ENCODE measurements at places on chromosomes 13 and 19.
A peak's percentile ranks its signal among the peaks of the same experiment; 100 is the strongest.

DNA sequence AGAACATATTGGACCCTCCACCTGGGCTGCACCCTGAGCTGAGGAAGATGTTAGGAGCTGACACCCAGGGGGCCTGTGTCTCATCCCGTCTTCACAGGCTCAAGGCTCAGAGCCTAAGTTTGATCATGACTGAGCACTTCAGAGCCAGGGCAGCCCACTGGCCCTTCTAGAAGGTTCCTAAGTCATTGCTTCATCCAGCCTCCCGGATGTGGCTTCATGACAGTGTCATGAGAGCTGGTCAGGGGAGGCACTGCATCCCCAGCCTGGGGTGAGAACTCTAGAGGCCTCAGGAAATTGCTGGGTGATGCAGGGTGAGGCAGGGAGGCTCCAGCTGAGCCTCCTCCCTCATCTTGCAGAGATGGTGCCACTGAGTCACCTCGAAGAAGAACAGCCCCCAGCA is 24.9 kb upstream of the PIK3R2 start:
- DNase-seq = peak; percentile 23

GRCh38 chr19:54391589-54392061 is 23.6 kb upstream of the TTYH1 start:
- peak; percentile 53 for DNase-seq

- DNase-seq = no peak
These were observed 1556.6 kb upstream of the PRR20A start for GRCh38 chr13:55583953-55584593.

GRCh38 chr13:77298426-77298825 is 28.5 kb downstream of the MYCBP2 start:
- DNase-seq = peak; percentile 70

DNA sequence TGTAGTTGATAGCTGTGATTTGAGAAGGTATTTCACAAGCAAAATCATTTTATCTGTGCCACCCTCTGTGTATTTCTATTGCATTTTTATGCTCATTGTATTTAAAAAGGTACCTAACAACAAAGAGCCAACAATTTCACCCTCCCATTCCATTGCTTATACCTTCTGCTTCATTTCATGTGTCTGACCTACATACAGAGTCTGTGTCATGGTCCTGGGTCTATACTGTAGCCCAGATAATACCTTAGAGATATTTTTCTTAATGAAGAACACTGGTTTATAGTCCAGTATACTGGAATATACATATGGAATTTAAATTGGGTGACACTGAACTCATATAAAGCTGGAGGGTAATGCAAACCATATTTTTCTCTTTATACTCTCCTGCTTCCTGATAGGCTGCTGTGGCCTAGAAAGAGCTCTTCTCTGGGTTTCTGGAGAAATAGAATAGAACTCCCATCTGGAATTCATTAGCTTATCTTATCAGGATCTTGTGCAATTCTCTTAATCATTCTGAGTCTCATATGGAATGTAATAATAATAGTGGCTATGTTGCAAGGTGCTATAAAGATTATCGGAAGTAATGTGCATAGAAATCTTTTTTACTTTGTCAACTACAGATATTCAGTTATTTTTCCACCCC is 31.8 kb upstream of the SPART start:
- DNase-seq = no peak

- DNase-seq = no peak
These were observed 738.5 kb downstream of the DIAPH3 start for GRCh38 chr13:59425211-59425741.

GRCh38 chr13:42380420-42381164 is 108.6 kb downstream of the AKAP11 start:
- no peak for DNase-seq

DNA sequence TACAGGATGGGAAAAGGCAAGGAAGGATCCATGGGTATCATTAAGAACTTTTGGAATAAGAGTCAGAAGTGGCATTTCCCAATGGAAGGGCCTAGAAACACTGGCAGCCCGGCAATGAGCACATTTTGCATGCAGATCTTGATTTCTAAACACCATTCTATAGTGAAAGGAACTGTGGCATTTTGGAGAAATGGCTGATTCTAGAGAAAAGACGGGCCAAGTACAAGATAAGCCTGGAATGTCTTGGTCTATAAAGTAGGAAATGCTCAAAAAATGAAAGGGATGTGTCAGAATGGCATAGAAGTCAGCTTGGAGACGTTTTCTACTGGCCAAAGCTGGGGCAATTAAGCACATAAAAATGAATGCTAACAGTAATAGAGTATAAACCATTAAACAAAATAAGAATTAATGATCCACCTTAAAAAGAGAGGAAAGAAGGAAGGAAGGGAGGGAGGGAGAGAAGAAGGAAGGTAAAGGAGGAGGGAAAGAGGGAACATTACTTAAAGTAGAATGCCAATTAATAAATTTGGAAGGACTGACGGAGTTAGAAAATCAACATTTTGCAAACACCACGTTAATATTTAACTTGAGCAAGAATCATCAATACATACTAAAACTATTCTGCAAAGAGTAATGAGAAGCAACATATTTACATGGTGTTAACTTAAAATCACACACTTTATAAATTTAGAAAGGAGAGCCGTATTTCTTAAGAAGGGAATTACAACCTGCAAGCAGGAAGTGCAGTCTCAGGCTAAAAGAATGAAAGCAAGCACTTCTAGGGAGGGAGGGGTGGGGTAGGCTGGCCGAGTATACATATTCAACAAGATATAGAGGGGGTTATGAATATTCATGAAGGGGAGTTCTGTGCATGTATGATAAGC is 78.9 kb downstream of the ANKRD10 start:
- DNase-seq = no peak

DNA sequence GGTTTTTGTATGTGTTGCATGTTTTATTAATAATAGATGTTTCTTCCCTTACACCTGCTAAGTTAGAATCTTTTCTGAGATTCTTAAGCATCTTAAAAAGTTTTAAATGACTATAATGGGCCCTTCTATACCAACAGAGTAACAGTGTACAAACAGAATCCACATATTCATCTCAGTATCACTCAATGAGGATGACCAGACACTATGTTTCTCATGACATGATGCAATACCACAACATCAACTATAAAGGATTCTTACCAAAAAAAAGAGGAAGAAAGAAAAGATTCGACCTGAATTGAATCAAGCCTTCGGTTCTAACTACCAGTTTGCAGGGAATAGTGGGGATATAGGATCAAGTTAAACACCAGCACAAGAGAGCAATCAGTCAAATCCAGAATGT is 56.5 kb downstream of the INTS6 start:
- DNase-seq = peak; percentile 73

Data from Kasumi-1 (cell line).